ENCODE measurements at places on chromosomes 6 and 20. TPM values are rescaled to one million over a fixed set of nuclear protein-coding genes. Genes with fewer than 3 reads are reported as not detected.

DNA sequence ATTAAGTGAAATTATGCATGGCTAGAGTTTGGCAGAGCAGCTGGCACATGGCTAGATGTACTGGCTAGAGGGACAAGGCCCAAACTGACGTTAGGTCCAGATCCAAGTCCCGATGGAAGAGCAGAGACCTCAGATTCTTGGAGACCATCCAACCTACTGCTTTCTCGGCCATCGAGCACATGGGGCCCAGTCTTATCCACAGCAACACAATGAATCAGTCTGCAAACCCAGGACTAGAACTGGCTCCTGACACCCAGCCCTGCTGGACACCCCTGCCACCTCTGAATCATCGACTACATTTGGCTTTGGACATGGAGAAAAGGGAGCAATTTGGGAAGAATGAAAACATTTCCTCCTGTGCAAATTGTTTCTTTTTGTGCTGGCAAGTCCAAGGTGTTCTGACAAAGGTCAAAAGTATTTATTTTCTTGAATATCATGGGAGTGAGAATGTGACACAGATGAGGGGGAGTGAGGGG, 23.9 kb upstream of the YWHAB start:
- peaks cover under 1% of the 10 kb centered on the region for H3K27me3 ChIP-seq
- no peaks in the 10 kb centered on the region for H3K36me3 ChIP-seq
- no peaks in the 10 kb centered on the region for H3K4me1 ChIP-seq
- no peak overlapping the region for H3K27ac ChIP-seq
- no peak for DNase-seq

- no peak overlapping the region for H3K27ac ChIP-seq
- peaks cover 14% of the 10 kb centered on the region for H3K4me1 ChIP-seq
- no peaks in the 10 kb centered on the region for H3K27me3 ChIP-seq
- no peak for DNase-seq
- H3K36me3 ChIP-seq: no peaks in the 10 kb centered on the region
These were observed 111.3 kb downstream of the ZDHHC14 start for GRCh38 chr6:157492249-157492648.

DNA sequence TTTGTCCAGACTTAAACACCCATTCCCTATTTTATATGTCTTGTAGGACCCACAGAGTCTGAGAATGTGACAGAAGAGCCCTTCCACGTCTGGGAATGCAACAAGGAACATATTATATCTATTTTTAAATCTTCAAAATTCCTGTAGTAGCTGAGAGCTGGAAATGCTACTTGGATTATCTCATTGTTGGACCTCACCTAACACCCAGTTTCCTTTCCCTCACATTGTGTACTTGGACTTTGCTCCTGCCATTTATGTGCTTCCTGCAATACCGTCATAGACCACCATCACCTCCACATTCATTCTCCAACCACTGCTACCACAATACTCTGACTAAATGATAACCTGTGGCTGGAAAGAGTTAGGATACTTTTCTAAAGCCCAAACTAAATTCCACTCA, 335.4 kb downstream of the COL12A1 start:
- H3K4me3 ChIP-seq: no peak overlapping the region
- H3K27me3 ChIP-seq: no peaks in the 10 kb centered on the region
- no peaks in the 10 kb centered on the region for H3K36me3 ChIP-seq
- H3K27ac ChIP-seq: no peak overlapping the region

NOTCH4 gene
- 2.6 TPM for total RNA-seq

ZNF165 gene
- 0.85 TPM for total RNA-seq

VSX1 gene
- not detected for total RNA-seq

RIPOR3 gene
- not detected for total RNA-seq

DNA sequence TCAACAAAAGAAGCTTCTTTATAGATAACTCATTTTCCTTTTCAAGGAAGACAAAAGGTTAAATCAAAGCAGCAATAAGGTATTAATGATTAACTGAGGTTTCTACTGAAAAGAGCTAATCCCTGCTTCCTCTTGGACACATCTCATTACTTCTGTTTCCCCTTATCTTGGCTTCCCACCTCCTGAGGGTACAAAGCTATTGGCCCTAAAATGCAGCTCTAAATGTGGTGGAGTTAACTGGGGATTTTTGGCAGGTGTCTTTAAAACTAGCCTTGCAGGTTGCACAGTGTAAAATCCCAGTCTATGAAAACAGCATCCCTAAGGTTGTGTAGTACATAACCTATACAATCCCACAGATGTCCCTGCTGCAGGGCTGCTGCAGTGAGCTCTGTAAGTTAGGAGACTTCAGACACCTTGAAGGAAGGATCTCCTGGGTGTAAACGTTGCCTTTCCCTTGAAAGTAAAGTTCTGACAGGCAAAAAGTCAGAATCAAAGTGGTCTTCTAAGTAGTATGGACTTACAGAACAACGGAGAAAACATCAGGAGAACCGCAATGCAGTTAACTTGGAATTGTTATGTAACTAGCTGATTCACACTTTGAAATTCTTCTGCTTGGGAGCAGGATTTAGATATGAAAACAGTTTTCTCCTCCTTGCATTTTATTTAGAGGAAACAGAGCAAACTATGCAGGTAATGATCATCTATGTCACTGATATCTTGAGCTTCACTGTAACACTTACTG, 71.7 kb upstream of the TRAF3IP2 start:
- H3K27me3 ChIP-seq: no peaks in the 10 kb centered on the region
- H3K36me3 ChIP-seq: peaks cover 86% of the 10 kb centered on the region
- no peak for DNase-seq
- H3K4me1 ChIP-seq: peaks cover 15% of the 10 kb centered on the region
- no peak overlapping the region for H3K4me3 ChIP-seq
- H3K27ac ChIP-seq: no peak overlapping the region

DNA sequence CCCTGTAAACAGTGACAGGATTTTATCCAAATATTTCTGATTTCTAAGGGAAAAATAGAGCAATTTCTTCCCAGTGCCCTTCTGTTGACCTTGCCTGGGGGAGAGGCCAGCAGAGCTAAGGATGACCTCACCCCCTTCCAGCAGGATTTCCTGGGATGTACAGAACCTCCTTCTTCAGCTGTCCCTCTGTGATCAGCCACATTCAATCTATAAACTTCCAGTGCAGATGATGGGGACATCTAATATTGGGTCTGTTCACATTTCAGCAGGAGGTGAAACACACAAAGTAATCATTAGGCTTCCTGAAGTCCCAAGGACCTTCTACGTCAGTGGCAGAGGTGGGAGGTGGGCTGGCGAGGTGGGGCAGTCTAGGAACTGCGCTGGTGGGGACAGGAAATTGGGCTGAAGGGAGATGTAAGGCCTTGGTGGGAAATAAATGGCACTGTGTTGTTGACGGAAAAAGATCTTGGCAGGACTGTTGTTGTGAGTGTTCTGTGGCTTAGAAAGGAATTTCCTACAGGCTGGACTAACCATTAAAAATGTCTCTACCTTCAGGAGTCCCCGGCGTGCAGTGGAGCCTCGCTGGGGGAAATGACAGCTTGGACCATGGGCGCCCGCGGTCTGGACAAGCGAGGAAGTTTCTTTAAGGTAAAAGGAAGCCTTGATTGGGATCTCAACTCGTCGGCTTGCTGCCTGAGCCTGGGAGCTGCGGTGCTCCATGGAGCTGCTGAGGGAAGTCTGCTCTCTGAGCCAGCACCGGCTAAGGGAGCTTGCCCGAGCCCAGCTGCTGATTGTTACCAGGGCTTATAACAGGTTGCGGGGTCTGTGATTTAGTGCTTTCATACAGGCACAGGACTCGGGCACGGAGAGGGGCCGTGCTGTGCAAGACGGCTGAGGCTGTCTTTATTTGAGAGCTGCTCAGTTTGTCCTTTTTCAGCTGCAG, 127.9 kb upstream of the NAA20 start:
- no peak for DNase-seq
- no peaks in the 10 kb centered on the region for H3K4me1 ChIP-seq
- no peak overlapping the region for H3K27ac ChIP-seq
- no peak overlapping the region for H3K4me3 ChIP-seq
- H3K36me3 ChIP-seq: no peaks in the 10 kb centered on the region
- peaks cover 2% of the 10 kb centered on the region for H3K27me3 ChIP-seq

GRCh38 chr6:89927791-89928550, 33.7 kb downstream of the GJA10 start:
- no peak for DNase-seq
- peaks cover 17% of the 10 kb centered on the region for H3K36me3 ChIP-seq
- H3K4me1 ChIP-seq: peaks cover 4% of the 10 kb centered on the region
- H3K27me3 ChIP-seq: no peaks in the 10 kb centered on the region
- H3K27ac ChIP-seq: no peak overlapping the region
- no peak overlapping the region for H3K4me3 ChIP-seq

TBX18 gene
- not detected for total RNA-seq

FAM110A gene
- total RNA-seq: 31.8 TPM

OR2H1 gene
- not detected for total RNA-seq

GRCh38 chr6:90160013-90160412, 136.6 kb downstream of the BACH2 start:
- H3K4me1 ChIP-seq: peaks cover 8% of the 10 kb centered on the region
- no peaks in the 10 kb centered on the region for H3K36me3 ChIP-seq
- no peak for DNase-seq
- H3K27me3 ChIP-seq: no peaks in the 10 kb centered on the region
- no peak overlapping the region for H3K27ac ChIP-seq

SMLR1 gene
- total RNA-seq: not detected

DNA sequence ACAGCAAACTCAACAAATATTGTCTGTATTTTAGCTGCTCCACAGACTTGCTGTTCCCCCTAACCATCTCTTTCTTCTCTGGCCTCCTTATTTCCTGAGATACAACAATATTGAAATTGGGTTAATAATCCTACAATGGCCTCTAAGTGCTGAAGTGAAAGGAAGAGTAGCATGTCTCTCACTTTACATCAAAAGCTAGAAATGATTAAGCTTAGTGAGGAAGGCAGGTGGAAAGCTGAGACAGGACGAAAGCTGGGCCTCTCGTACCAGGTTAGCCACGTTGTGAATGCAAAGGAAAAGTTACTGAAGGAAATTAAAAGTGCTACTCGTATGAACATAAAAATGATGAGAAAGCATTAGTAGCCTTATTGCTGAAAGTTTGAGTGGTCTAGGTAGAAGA, 63.8 kb downstream of the ELOVL5 start:
- peaks cover 18% of the 10 kb centered on the region for H3K4me1 ChIP-seq
- peaks cover 12% of the 10 kb centered on the region for H3K36me3 ChIP-seq
- no peak for DNase-seq
- H3K4me3 ChIP-seq: no peak overlapping the region
- no peaks in the 10 kb centered on the region for H3K27me3 ChIP-seq

EYA2 gene
- total RNA-seq: not detected

DNA sequence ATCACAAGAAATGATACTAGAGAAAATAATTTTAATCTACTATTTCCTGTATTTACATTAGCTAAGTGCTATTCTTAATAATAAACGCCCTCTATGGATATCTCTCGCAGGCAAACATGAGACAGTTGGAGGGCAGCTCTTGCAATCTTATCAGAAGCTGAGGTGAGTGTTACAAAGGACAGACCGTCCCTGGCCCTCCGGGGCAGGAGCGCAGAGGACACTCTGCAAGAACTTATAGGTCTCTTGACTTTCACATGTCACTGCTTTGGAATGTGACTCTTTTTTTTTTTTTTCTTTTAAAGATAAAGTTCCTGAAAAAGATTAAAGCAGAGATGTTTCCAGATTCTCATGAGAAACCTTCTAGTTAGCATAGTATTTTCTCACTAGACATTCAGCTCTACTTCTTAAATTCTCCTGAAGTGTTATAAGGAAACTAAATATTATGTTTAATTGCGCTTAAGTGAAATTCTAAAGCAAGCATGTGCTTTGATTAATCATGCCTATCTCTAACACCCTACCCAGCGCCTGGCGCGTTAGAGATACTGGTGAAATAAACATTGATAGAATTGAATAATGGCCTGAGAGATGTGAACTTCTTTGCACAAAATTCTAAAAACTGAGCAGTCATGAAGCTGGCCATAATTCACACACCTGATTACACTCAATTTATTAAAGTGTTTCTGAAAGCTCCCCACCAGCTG, 57.4 kb downstream of the SYTL3 start:
- H3K36me3 ChIP-seq: peaks cover 25% of the 10 kb centered on the region
- no peak overlapping the region for H3K4me3 ChIP-seq
- DNase-seq: no peak
- no peaks in the 10 kb centered on the region for H3K27me3 ChIP-seq
- no peak overlapping the region for H3K27ac ChIP-seq

LRRC1 gene
- total RNA-seq: 5.6 TPM
